ENCODE measurements at places on chromosomes 2 and 18.

- no peak for DNase-seq
These were observed 119.9 kb upstream of the DCC start for GRCh38 chr18:52220062-52220591.

DNA sequence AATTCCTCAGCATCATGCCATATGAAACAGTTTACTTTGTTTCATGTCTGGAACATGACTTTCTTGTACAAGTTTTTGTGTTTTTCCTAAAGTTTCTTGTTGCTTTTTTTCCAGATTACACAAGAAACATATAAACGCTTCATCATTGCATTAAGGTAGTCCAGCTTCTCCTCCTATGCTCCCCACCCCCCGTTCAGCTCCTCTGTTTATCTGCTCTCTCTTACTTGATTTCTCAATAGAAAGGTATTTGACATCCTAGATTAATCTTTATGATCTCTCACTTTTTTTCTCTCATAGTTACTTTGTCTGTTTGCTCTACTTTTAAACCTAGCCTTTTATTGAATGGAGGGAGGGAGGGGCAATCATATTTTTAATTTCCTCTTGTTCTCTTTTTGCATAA is 25.4 kb downstream of the SLC40A1 start:
- no peak for DNase-seq

DNA sequence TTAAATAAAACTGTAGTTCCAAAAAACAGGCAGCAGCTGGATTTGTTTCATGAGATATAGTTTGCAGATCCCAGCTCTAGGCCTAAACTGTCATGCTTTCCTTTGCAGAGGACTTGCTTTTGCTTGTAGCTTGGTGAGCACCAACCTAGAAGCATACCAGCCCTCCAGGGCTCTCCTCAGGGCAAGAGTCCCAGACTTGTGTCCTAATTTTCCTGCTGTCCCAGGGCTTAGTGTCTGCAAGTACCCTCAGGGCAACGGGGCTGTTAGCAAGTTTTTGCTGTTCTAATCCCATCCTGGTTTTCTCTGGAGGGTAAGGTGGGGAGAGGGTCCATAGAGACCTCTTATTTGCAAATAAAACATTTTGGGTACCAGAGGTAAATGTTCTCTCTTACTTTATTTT is 59.5 kb downstream of the TMEM17 start:
- no peak for DNase-seq

DNA sequence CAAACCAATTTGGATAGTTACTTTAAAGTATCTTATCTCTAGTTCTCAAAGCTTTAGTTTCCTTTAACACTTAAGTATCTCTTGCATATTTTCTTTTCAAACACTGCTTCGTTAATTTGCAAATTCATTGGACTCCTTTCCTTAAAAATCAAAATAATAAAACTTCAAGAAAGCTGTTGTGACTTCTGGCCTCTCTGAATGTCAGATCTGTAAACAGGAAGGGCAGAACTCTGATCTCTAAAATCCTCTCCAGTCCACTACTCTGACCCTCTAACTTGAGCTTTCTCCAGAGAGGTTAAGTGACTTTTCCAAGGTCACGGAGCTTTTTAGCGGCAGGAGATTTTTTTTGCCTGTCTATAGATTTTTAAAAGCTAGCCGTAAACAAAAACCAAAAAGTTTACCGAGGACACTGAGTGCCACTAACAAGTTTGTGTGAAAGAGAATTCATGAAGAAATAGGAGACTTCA is 155.5 kb downstream of the TGIF1 start:
- DNase-seq = no peak

DNA sequence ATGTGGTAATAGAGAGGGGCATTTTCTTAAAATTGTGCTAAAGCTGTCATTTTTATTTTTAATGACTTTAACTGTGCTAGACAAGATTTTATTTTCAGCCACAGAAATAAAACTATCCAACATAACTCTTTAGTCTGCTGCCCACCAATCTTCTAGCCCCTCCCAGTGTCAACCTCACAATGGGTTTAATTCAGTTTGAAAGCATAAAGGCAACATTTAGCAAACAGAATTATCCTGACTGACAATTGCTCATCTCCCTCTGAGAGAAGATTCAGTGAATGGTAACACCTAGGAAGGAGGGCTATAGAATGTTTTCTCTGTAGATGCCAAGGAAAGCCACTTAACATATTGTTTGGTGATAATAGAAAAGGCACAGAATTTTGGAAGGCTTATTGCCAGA is 5.2 kb downstream of the ERMN start:
- DNase-seq = no peak

GRCh38 chr2:238936162-238937052 is 88.5 kb downstream of the TWIST2 start:
- DNase-seq = no peak

GRCh38 chr2:98489971-98490962 is 45.6 kb downstream of the INPP4A start:
- DNase-seq = peak; percentile 17

DNA sequence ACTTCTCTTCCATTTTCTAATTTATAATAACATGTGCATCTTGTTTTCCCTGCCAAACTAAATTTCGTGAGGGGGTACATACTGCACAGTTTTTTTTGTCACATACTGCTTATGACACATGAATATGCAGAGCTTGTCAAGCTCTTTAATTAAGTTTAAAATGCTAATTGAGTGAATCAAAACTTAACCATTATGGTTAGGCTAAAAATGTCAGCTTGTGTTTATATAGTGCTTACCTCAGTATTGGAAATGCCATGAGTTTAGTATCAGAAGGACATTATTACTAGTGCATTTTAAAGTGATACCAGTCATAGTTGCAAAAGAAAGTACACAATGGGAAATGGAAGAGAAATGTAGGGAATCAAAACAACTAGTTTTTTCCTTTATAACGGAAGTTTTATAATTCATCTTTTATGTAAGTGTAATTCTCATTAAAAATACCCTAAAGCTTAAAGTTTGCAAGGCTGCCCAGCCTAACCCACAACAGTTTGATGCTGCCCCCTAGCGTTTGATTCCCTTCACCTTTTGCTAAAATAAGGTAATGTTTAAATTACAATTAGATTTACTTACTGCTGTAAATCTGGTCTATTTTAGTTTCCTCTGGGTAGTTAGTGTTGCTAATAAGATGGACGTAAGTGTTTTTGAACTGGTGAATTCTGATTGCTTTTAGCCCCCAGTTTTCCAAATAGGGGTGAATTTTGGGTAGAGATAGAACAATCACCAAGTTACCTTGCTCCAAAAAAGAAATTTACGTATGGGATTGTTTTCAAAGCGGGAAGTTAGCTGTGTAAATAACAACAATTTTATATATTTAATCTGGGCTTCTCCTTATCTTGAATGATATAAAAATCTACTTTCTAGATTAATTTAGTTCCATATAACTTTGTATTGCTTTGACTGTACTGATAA is 3.2 kb downstream of the SLC39A10 start:
- peak; percentile 89 for DNase-seq

DNA sequence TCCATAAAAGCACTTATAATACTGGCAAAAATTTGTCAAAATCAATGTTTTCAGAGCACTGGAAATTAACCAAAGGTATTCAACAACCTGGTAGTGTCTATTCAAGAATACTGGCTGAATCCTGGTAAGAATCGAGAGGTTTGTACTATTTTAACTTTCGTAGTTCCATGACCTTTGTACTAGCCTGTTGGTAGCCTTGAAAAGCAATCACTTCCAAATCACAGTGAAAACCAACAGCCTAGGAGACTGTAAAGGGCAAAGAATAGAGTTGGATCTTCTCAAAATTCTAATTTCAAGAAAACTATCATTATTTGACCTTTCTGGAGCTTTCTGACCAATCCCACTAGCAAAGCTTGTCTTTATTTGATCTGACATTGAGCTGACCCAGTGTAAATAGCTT is 64.8 kb upstream of the CCDC178 start:
- DNase-seq = no peak

GRCh38 chr2:143948710-143949109 is 571.2 kb downstream of the ZEB2 start:
- DNase-seq = no peak

DNA sequence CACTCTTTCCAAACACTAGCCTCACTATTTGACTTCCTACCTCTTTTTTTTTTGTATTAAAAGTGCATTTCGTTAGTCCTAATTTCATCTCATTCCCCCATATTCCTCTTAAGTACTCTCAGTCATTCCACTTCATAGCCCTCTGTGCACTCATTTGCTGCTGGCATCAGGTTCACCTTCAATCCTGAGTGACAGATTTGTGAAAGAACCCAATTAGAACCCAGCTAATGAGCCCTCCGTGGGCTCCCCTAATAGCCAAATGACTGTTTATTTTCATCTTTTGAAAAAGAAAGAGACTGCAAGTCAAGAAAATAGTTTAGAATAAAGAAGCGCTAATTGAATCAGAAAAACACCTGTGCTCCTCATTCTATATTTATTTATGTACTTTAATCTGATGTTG is 512.1 kb upstream of the LRATD1 start:
- DNase-seq = no peak

DNA sequence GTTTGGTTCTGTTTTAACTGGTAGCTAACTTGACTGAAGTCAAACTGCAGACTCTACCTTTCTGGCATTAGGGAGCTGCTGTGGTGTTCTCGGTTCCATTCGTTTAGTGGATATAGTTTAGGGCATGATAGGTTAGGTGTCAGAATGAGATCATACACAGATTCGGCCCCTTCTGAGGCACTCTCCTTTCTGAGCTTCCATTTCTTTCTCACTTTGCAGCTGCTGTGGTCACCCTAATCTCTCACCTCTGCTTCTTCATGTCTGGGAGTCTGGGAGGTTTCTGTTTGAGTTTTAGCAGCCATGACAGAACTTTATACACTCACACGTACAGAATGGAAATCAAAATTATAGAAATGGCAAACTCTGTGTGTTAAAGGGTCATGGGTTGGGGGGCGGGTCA is 122.8 kb downstream of the ATP9B start:
- no peak for DNase-seq

GRCh38 chr2:143390171-143390570 is 261.0 kb downstream of the ARHGAP15 start:
- DNase-seq = no peak

GRCh38 chr2:73175663-73176204 is 26.6 kb upstream of the NOTO start:
- peak; percentile 64 for DNase-seq

DNA sequence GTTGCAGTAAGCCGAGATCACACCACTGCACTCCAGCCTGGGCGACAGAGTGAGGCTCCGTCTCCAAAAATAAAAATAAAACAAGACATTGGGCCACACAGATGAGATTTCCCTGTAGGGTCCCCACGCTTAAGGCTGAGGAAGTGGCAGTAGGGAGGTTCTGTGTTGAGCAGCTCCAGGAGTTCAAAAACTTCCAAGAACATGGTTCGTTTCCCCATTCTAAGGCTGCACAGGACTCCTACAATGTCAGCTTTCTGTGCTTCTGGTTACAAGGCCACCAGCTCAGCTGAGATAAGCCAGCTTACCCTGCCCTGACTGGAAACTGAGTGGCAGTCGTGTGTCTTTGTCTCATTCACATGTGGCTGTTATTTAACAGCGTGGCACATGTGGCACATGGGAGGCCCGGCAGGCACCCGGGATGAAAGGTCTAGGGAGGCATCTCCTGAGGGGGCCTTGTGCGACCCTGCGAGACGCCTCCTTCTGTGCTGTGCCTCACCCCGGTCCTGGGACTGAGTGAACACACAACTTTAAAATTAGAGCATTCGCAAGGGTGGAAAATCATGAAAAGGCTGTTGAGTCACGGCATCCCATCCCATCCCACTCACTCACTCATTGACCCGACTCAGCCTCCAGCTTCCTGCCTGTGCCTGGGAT is 7.7 kb downstream of the ITGB1BP1 start:
- no peak for DNase-seq

DNA sequence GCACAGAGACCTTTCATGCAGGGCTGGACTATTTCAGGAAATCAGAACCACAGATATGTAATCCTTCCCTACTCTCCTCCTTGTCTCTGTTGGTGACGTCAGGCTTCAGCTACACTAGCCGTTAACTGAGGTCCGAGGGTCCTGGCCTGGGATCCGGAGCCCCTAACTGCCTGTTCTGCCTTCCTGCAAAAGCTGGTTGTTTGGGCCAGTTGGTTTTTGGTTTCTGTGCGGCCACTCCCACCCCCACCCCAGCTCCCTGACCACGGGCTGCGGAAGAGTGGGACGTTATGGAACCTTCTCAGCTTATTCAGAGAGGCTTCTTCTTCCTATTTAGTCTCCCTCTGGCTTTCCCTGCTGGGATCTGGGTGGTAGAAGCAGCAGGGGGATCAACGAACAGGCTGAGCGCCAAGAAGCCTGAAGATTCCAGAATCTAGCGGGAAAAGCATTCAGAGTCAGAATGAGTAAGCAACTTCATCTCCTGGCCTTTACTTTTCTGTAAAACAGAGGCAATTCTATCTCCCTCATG is 49.3 kb upstream of the ROCK2 start:
- no peak for DNase-seq

DNA sequence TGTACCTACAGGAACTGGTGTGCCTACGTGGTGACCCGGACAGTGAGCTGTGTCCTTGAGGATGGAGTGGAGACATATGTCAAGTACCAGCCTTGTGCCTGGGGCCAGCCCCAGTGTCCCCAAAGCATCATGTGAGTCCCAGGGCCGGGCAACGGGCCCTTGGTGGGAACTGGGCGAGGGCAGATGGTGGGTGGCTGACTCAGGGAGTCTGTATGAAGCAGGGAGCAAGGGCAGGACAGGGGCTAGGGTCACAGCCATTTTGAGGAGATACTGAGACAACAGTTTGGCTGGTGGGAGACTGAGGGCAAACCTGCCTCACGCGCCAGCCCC is 1.7 kb downstream of the EMILIN1 start:
- no peak for DNase-seq

DNA sequence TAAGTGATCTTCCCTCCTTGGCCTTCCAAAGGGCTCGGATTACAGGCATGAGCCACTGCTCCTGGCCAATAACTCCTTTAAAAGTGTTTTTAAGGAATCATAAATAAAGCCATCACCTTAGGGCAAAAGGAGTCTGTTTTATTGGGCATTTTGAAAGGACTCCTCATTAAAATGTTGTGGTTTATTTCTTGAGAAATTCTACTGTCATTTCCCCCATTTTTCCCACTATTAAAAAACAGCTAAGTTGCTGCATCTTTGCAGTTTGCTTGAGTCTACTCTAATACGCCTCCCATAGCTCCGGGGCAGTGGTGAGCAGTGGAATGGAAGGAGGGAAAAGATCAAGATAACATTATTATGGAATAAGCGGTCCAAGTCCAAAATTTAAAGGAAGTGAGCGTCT is 293.2 kb downstream of the PIEZO2 start:
- DNase-seq = no peak

DNA sequence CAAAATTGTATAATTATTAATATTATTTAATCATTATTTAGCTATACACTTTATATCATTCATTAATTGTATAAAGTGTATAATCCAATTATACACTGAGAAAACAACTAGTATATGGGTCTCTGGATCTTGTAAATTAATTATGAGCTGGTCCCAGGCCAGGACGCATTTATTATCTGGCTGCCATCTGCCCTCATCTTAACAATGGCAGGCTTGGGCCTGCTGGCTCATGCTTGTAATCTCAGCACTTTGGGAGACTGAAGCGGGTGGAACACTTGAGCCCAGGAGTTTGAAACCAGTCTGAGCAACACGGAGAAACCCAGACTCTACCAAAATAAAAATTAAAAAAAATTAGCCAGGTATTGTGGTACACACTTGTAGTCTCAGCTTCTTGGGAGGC is 502.2 kb upstream of the NRXN1 start:
- no peak for DNase-seq

- DNase-seq = no peak
These were observed 288.9 kb downstream of the RDH14 start for GRCh38 chr2:18271370-18272147.

Data from CD4-positive, alpha-beta T cell (primary cell).